ENCODE measurements at places on chromosomes 6 and 20.
A peak's percentile ranks its signal among the peaks of the same experiment; 100 is the strongest.

GRCh38 chr6:41649596-41649995 is 11.3 kb downstream of the MDFI start:
- no peaks in the 10 kb centered on the region for H3K27me3 ChIP-seq
- H3K4me3 ChIP-seq = no peak overlapping the region
- H3K27ac ChIP-seq = no peak overlapping the region
- peaks cover 16% of the 10 kb centered on the region for H3K4me1 ChIP-seq

GRCh38 chr20:52426856-52427255 is 235.3 kb upstream of the ZFP64 start:
- H3K27me3 ChIP-seq = no peaks in the 10 kb centered on the region
- DNase-seq = no peak
- H3K4me1 ChIP-seq = no peaks in the 10 kb centered on the region
- H3K27ac ChIP-seq = no peak overlapping the region
- no peak overlapping the region for H3K4me3 ChIP-seq

DNA sequence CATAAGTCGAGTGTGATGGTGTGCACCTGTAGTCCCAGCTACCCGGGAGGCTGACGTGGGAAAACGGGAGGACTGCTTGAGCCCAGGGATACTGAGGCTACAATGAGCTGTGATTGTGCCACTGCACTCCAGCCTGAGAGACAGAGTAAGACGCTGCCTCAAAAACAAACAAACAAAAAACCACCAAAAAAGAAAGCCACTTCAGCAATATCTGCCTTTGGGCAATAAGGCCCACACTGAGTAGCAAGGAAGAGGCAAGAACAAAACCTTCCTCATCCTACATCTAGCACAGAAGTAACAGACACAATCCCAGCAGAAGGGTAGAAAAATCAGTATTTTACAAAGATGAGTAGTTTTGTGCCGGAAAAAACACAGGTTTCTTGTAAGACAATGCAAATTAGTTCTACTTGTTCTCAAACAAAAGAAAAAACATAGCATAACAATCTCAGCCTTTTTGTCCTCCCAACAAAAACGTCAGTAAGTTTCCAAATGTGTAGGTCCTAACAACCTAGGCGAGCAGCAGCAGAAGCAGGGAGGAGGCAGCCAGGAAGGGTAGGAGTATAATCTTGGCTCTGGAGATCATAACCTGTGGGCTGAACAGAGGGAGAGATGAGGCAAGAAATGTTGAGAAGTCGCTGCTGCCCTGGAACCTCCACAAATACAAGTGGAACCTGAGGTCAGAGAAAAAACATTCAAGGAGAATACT is 5.7 kb downstream of the PPP1R10 start:
- H3K27ac ChIP-seq = peak overlapping the region; percentile 100
- no peak overlapping the region for H3K4me3 ChIP-seq
- peaks cover 60% of the 10 kb centered on the region for H3K4me1 ChIP-seq

DNA sequence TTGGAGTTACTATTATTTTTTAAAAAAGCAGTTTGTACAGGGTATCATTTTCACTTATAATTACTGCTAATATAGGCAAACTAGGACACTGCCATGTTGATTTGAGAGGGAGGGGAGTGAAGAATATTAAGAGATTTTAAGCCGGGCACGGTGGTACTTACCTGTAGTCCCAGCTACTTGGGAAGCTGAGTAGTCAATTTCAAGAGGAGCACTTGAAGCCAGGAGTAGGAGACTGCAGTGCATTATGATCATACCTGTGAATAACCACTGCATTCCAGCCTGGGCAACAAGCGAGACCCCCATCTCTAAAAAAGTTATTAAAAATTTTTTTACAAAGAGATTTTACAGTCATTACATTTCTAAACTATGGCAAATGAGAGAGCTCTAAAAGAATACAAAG is 35.7 kb downstream of the ADAT2 start:
- no peak overlapping the region for H3K4me3 ChIP-seq
- H3K27me3 ChIP-seq = no peaks in the 10 kb centered on the region
- H3K4me1 ChIP-seq = no peaks in the 10 kb centered on the region
- DNase-seq = no peak
- no peaks in the 10 kb centered on the region for H3K36me3 ChIP-seq

GRCh38 chr20:47111576-47111975 is 216.9 kb downstream of the EYA2 start:
- no peaks in the 10 kb centered on the region for H3K27me3 ChIP-seq
- no peak overlapping the region for H3K4me3 ChIP-seq
- no peak overlapping the region for H3K27ac ChIP-seq

GRCh38 chr6:16712931-16713484 is 48.3 kb downstream of the ATXN1 start:
- peak overlapping the region; percentile 3 for H3K27ac ChIP-seq
- no peaks in the 10 kb centered on the region for H3K36me3 ChIP-seq
- no peaks in the 10 kb centered on the region for H3K4me1 ChIP-seq
- H3K27me3 ChIP-seq = no peaks in the 10 kb centered on the region

All from tibial nerve (tissue), 4 donors.